ENCODE measurements at places on chromosomes 3 and 15.

DNA sequence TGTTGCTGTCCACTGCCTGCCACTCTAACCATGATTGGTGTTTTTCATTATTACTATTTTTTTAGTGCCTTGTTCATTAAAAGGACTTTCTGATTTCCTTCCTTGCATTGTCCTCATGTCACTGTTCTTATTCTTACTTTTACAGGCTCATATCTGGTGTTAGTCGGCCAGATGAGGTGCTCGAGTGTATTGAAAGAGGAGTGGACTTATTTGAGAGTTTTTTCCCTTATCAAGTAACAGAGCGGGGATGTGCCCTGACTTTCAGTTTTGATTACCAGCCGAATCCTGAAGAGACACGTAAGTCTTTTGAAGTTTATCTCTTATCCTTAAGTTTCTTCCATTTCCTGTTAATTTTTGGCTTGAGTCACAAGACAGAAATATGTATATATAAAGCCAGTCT, 23.2 kb downstream of the QTRT2 start:
- no peak for DNase-seq

GRCh38 chr3:68764554-68764953, 167.8 kb downstream of the TAFA4 start:
- no peak for DNase-seq

DNA sequence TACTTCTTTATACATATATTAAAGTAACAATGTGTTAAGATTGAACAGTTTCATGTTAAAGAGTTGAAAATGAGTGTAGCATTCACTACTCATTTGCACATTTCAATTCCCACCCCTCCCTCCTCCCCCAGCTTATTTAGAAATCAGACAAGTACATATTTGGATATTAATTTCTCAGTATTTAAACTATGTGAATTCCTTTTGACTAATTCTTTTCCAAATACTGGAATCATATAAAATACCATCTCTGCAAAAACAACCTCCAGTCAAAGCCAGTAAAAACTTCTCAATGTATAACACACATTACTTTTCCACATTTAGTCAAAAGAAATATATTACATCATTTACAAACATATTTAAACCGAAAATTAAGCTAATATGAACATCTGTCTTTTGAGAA, 25.5 kb upstream of the SHC4 start:
- DNase-seq: no peak

DNA sequence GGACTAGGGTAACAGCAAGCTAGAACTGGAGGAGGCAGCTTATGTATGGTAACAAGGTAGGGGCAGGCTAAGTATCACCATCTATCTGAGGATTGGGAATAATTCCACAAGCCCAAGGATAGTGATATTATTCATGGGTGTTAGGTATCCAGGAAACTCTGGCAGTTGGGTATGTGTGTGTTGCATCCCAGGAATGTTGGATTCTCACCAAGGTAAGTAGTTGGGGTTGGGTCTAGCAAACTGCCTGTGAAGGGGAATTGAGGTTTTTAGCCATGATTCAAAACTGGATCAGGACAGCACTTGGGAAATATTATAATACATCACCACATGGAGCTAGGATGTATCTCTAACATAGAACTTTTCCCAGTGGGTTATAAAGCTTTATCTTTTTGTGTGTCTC, 626.4 kb upstream of the GOLIM4 start:
- DNase-seq: no peak

DNA sequence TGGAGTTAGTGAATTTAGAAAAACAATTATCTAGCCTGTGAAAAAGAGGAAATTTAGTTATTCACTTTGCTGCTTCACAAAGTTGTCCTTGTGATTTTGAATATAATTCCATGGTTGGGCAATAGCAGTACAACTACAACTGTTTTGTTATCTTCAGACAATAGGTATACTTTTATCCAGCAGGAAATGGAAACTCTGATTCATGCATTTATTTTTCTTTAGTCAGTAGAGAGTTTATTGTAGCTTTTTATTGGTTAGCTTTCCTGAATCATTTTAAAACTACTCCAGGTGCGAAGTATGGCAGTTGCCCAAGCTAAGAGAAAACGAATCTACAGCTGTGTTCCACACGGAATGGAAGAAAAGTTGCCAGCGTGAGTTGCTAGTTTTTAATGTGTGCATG, 80.3 kb downstream of the TM4SF4 start:
- DNase-seq: no peak

DNA sequence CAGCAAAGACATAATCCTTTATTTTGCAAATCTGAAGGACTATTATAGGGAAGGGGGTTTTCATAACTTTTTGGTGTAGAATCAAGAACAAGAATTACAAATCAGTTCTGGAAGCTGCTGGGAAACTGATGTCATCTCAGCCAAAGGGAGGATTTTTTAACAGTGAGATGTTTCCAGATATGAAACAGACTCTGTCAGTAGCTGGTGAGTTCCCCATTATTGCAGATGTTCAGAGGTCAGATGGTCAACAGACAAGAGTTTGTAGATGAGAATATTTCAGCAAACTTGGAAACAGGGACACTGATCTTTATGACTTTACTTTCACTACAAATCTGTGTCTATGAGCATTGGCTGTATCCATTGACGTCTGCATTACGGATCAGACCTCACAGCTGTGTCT, 71.9 kb upstream of the LPP start:
- DNase-seq: no peak

DNA sequence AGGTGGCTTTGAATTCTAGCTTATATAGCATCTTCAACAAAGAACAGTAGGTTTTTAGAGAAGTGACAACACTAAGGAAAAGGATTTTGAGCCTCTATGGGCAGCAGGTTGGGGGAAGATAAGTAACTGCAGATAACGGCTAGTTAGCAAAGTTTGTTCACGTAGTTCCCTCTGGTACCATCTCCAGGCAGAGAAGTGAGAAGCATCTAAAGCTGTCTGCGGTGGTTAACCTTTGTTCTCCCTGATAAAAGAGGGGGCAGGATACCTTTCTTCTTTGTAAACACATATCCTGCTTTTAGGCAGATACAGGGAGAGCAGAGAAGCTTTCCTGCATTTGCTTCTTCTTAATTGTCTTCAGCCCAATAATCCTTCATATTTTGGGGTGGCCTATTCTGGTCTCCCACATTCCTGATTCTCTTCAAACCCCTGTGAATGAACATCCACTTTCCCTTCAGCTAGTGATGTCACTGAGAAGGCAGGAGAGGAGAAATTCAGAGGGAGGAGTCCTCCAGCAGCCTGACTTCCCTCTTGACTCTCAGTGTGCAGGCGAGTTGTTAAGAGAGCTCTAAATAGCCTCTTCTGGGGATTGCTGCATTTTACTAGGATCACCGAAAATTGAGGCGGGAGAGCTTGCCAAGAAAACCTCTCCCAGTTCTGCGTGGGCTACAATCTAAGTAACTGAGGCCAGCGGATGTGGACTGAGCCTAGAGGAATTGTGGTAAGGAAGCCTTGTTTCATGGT, 393.7 kb upstream of the C2CD4B start:
- DNase-seq: no peak

DNA sequence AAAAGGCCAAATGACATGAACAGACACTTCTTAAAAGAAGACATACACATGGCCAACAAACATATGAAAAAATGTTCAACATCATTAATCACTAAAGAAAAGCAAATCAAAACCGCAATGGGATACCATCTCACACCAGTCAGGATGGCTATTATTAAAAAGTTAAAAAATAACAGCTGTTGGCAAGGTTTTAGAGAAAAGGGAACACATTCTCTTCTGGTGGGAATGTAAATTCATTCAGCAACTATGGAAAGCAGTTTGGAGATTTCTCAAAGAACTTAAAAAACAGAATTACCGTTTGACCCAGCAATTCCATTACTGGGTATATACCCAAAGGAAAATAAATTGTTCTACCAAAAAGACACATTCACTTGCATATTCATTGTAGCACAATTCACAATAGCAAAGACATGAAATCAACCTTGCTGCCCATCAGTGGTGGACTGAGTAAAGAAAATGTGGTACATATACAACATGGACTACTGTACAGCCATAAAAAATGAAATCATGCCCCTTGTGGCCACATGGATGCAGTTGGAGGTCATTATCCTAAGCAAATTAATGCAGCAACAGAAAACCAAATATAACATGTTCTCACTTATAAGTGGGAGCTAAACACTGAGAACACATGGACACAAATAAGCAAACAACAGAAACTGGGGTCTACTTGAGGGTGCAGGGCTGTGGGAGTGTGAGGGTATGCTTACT, 190.7 kb upstream of the MCTP2 start:
- no peak for DNase-seq

- no peak for DNase-seq
Measured at GRCh38 chr3:151916781-151917180, 43.3 kb downstream of the SUCNR1 start.

DNA sequence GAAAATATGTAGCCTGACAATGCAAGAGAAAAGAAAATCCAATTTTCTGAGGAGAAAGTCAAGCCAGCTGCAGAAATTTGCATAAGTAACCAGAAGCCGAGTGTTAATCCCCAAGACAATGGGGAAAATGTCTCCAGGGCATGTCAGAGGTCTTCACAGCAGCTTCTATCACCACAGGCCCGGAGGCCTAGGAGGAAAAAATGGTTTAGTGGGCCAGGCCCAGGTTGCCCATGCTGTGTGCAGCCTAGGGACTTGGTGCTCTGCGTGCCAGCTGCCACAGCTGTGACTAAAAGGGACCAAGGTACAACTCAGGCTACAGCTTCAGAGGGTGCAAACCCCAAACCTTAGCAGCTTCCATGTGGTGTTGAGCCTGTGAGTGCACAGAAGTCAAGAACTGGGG, 201.2 kb upstream of the SOX2 start:
- no peak for DNase-seq
